Stimulated activated CD4-positive, alpha-beta T cell treated with anti-CD3 and anti-CD28 coated beads, TNF-alpha, amount 100 ng/mL, for 24 hours (primary cell): ENCODE measurements at places on chromosomes 3 and 15.

GRCh38 chr3:20336572-20336971 is 150.6 kb upstream of the SGO1 start:
- no peak for DNase-seq

DNA sequence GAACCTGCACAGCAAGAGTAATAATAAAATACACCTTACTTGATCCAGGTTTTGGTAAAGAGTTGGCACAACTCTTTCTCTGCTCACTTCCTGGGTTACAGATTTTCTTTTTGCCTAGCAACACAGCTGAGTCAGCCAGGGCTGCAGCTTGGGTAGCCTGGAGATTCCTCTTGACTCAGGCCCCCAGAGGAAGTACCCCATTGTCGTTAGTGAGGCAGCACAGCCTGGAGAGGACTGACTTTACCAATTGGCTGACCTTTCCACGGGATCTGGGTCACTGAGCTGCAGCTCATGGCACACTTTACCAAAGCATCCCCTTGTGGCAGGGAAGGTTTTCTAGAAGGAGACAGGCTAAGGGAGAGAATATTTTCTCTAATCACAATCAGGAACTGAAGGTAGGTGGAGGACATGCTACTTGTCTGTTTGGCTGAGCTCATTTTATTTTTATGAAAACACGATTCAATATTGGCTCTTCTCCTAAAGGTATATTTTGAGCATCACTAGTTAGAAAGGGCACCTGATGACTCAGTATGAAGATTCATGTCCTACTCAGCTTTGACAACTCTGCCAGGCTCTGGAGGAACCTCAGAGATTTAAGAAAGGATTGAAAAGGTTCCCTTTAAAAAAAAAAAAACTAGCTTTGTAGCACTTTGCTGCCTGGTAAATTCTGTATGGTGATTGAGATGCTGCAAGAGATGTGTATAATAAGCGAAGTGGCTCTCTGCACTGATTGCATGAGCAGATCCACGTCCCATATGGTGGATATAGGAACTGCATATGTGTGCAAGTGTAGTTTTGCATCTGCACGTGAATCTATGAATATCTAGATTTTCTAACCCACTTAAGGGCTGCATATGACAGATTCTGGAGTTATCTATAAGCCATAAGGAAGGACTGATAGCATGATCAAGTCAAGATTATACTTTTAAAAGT is 124.8 kb downstream of the CHDH start:
- DNase-seq, result no peak

- no peak for DNase-seq
Measured at GRCh38 chr15:84714821-84715220, 1.1 kb downstream of the SEC11A start.

- DNase-seq, result no peak
Measured at GRCh38 chr3:14481646-14482036, 58.5 kb downstream of the GRIP2 start.

GRCh38 chr15:59818336-59818735 is 129.2 kb upstream of the BNIP2 start:
- no peak for DNase-seq
